ENCODE measurements at places on chromosomes 5 and 9. TPM values are rescaled to one million over a fixed set of nuclear protein-coding genes. Genes with fewer than 3 reads are reported as not detected.

- no peak overlapping the region for H3K4me3 ChIP-seq
- H3K36me3 ChIP-seq, result no peaks in the 10 kb centered on the region
- H3K27ac ChIP-seq, result no peak overlapping the region
These were observed 72.1 kb upstream of the ATP10B start for GRCh38 chr5:160923936-160924710.

DNA sequence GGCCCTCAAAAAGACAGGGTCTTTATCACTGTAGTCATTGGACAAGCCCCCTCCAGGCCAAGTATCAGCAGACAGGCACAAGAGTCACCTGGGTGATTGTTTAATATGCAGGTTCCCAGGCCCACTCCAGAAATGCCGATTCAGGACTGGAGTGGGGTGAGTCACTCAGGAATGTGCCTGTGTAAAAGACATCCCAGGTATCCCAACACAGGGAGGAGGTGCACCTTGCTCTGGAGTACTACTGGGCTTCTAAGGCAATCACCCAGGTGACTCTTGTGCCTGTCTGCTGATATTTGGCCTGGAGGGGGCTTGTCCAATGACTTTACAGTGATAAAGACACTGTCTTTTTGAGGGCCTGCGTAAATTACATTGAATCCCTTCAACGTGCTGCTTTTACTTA lies 40.6 kb downstream of the ACTL7B start:
- no peak overlapping the region for H3K27ac ChIP-seq
- no peaks in the 10 kb centered on the region for H3K36me3 ChIP-seq
- no peaks in the 10 kb centered on the region for H3K4me1 ChIP-seq
- no peak for DNase-seq
- H3K27me3 ChIP-seq, result peaks cover 11% of the 10 kb centered on the region

The ZNF658 gene
- 1.2 TPM for total RNA-seq

The TAS2R1 gene
- total RNA-seq, result not detected
